ENCODE measurements at places on chromosomes 2 and 18.

- no peak for DNase-seq
Observed at GRCh38 chr2:66984864-66985263, 412.3 kb upstream of the ETAA1 start.

DNA sequence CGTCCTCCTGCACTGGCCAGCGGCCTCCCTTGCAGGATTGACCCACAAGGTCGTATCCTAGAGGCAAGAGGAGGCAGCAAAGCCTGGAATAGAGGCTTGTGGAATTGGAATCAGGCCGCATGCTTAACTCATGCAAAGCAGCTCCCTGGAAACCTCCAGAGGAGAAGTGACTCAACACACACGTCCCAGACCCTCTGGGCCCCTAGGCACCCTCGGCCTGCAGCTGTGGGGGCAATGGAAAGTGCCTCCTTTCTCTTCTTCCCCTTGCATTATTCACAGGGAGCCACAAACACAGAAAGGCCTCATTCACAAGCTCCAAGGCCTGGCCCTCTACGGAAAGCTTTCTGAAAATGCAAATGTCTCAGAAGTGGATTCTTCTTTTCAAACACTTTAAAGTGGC, 19.6 kb downstream of the SPATA3 start:
- DNase-seq: no peak

DNA sequence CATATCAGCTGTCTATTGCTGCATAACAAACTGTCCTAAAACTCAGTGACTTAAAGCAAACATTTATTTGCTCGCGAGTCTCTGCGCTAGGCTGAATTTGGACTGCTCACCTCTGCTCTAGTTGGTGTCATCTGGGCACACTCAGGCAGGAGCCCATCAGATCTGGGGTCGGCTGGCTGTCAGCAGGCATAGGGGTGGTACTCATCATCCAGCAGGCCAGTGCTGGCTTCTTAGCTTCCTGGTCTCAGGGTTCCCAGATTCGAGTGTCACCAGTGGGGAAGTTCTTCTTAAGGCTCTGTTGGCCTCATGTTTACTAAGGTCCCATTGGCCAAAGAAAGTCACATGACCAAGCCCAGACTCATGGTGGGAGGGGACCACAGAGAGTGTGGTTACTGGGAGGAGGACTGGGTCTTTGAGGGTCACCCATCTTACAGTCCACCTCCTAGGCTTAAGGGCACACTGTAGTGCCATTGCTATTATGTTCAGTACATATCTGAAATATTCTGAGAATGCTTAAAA, 71.6 kb upstream of the ATG16L1 start:
- DNase-seq: no peak

GRCh38 chr2:240747256-240747655, 55.6 kb downstream of the AQP12A start:
- DNase-seq: no peak

DNA sequence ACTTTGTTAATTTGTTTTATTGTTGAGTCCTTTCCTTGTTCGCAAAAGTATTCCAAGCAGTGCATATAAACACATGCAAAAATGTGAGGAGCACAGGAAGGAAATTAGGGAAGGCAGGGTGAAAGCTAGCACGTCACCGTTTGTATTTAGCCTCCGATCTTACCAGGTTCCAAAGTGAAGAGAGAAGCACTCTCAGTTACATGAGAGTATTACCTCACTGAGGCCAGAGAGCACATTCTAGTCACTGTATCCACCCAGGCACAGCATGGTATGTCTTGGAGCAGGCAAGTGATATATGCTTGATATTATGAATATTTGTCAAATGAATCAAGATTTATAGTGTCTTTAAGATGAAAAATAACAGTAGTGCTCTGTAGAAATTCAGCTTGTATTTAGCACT, 6.5 kb upstream of the TMEM182 start:
- no peak for DNase-seq

- peak; percentile 21 for DNase-seq
Observed at GRCh38 chr18:50662177-50662576, 102.3 kb downstream of the MAPK4 start.

DNA sequence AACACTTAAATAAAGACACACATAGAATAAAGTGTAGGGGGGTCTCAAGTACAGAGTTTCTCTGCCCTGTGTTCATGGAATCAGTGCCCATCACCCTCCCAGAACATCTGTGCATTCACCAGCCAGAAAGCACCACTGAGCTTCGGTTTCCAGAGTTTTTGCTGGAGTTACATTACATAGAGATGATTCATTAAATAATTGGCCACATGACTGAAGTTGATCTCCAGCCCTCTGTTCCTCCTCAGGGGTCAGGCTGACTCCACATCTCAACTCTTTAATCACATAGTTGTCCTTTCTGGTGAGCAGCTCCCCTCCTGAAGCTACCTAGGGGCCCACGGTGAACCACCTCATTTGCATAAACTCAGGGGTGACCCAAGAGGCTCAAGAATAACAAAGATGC, 129.8 kb downstream of the METTL4 start:
- no peak for DNase-seq

- DNase-seq: no peak
Observed at GRCh38 chr2:40654346-40654745, 202.5 kb upstream of the SLC8A1 start.

- DNase-seq: no peak
Observed at GRCh38 chr2:19881908-19882265, 19.9 kb downstream of the TTC32 start.

DNA sequence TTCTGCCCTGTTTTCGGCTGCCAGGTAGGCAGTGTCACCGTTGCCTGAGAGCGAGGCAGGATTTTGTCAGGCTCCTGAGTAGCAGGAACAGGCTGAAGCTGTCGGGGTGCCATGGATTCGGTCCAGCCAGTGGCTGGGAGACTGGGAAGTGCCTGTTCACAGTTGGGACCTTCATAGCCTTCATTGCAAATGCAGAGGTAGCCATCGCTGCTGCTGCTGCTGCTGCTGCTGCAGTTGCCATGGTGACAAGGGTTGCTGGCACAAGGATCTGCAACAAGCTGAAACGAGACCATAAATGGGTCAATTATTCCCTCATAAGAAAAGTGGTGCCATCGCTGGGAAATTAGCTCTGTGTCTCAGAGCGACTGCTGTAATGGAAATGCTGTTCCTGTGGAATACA, 122.7 kb downstream of the DNER start:
- DNase-seq: no peak

DNA sequence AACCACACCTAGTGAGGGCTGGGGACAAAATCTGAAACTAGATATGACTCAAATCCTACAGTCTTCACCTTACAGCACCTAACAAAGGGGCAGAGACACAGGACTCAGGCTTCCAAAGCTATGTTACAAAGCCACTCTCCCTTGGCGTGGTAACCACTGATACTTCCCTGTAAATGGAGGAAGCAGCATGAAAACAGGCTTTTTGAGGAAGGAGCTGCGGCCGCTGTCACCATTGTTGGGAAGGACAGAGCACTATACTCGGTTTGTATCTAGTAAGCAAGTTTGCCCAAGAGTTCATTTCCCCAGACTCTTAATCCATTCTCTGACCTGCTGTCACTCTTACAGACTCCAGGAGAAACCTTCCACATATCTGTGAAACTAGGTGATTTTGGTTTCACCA, 60.3 kb downstream of the LONRF2 start:
- no peak for DNase-seq

DNA sequence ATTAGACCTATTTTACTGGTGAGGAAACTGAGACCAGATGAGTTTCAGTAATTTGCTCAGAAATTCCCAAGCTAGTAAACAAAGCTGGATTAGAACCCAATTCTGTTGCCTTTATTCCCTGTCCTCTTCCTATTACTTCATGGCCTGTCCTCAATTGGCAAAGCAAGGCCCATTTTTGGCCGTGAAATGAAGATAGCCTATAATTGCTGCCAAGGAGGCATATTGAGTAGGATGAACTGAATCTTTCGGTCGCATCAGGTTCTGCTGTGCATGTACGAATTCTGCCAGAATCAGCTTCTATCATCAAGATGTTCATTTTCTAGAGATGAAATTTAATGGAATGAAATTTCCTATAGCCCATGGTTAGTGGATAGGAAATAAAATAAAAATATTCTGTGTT, 1485.2 kb upstream of the PIK3C3 start:
- DNase-seq: no peak

DNA sequence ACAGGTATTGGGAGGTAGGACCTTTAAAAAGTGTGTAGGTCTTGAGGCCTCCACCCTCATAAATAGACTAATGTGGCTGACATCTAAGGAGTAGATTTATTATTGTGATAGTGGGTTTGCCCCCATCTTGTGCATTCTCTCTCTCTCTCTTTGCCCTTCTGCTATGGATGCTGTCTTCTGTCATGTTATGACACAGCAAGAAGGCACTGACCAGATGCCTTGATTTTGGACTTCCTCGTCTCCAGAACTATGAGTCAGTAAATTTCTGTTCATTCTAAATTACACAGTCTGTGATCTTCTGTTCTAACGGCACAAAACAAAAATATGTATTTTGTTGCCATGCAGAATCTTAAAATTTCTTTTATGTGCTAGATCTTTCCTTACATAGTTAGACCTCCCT, 66.9 kb downstream of the ATAD2B start:
- DNase-seq: no peak

GRCh38 chr2:107174171-107174570, 288.2 kb upstream of the ST6GAL2 start:
- peak; percentile 5 for DNase-seq

DNA sequence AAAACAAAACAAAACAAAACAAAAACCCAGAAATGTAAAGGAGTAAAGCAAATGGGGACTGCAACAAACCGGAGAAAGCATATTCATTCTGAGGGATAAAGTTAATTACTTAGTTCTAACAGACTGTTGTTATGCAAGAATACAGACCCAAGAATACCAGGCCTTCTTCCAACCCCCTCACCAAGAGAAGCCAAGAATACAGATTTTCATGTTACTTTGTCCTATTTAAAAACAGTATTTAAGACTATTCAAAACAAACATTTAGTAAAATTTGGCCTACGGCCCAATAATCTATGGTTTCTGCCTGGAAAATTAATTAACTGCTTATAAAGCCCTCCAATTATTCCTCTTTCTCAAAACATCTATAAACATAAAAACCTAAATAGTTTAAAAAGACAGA, 91.4 kb downstream of the USP34 start:
- no peak for DNase-seq

- no peak for DNase-seq
Observed at GRCh38 chr2:68995916-68996315, 17.1 kb upstream of the ANTXR1 start.

GRCh38 chr2:234288974-234289455, 207.9 kb downstream of the ARL4C start:
- DNase-seq: peak; percentile 27

DNA sequence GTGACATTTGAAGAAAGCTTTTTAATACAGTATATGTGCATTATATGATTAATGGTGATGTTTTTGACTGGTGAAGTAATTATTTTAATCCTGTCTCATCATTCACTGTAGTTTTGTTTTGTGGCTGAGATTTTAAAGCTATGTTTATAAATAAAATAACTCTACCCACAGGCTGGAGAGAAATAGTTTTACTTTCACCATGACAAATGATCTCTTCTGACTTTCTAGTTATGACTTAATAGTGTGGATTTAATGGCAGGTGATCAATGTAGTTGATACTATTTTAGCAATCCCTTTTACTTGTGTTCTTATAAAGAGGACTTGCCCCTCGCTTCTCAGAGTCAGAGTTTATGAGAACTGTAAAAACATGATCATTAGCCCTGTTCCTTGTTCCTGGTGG, 289.5 kb upstream of the SIX3 start:
- DNase-seq: no peak

- no peak for DNase-seq
Observed at GRCh38 chr2:96329456-96329855, 4.3 kb downstream of the ITPRIPL1 start.

- DNase-seq: no peak
Observed at GRCh38 chr18:7601246-7601615, 34.1 kb downstream of the PTPRM start.

Measured in SHP77 (cell line).